ENCODE measurements at places on chromosomes 5 and 9.

DNA sequence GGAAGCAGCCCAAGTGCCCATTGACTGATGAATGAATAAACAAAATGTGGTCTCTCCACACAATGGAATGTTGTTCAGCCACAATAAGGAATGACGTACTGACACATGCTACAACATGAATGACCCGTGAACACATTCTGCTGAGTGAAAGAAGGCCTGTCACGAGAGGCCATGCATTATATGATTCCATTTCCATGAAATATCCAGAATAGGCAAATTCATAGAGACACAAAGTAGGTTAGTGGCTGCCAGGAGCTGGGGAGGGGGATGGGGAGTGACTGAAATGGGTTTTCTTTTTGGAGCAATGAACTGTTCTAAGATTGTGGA, 41.4 kb downstream of the BICD2 start:
- DNase-seq = no peak

- no peak for DNase-seq
Measured at GRCh38 chr5:10580531-10581423, 16.9 kb downstream of the ANKRD33B start.

DNA sequence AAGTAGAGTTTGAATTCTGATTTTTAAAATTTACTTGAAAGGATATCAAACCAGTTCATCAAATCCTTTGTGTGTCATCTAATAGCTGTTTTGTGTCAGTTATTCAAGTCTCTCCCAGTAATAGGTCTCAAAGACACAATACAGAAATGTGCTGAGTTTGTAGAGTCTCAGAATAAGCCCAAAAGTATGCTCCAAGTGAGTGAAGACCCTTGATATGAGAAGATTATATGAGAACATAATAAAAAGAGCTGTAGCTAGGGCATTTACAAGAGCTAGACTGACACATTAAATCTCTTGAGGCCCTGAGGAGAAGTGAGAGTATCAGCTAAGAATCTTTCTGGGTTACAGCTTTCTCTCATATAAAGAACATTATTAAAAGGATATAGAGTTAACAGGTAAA, 721.0 kb upstream of the ARRDC3 start:
- DNase-seq = no peak

DNA sequence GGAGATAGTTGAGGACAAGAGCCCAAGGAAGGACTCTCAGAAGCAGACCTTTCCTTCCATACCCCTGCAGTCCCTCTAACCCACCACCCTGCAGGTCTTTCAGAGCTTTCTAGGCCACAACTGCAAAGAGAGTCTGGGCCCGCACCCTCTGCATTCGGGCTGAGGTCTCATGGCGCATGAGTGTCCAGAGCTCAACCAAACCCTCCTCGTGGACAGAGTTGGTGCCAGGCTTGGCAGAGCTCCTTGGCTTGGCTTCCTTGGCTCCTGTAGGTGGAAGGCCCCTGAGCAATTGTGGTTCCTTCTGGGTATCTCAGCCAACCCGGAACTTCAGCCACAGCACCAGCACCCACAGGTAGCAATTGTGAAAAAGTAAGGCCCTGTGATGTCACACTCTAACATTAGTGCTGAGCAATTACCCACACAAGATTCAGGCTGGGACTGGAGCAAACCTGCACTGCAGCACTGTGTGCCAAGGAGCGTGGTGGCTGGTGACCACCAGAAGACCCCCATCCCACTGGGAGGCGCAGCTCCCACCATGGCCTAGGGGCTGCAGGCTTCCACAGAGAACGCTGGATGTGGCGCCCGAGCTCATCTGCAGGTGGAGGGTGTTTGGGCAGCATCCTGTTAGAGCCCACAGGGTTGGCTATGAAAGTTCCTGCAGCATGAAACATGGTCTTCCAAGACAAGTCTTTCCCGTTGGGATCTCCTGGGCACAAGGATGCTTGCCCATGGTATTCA, 38.8 kb downstream of the FOXI1 start:
- DNase-seq = no peak

DNA sequence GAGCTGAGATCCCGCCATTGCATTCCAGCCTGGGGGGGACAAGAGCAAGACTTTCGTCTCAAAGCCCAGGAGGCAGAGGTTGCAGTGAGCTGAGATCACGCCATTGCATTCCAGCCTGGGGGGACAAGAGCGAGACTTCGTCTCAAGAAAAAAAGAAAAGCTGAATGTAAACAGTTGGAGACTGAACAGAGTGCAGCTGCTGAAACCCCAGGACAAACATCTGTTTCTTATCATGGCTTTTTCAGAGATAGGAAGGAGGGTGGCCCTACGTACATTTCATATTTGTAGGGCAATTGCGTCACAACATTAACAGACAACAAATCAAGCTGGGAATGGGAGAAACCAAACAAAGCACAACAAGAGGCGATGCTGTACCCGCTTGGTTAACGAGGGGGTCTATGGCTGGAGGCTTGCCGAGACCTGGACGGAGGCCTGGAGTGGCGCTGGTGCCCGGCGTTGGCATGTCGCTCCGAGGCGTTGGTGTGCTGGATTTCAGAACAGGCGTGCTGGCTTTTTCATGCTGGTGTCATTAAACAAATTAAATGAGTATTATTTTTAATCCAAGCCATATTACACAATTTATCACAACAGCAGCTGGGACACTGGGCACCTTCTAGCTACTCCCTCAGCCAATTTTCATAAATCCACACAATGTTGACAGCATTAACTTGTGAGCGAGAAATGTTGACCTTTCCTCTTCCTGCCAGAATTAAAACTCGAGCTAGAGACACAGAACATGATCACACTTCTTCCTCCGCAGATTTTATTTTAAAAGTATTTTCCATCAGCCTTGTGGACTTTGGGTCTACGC, 76.1 kb downstream of the TLE1 start:
- DNase-seq = no peak

DNA sequence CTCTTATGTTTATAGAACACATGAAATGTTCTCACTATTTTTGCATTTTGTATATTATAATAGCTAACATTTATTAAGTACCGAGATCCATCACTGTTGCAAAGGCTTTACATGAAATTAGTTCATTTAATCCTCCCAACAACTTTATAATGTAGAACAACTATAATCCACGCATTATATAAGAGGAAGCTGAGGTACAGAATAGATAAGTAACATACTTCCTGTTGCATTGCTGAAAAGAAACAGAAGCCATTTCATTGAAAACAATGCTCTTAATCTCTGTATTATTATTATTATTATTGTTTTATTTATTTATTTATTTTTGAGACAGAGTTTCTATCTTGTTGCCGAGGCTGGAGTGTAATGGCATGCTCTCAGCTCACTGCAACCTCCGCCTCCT, 7.9 kb upstream of the INSYN2B start:
- no peak for DNase-seq

DNA sequence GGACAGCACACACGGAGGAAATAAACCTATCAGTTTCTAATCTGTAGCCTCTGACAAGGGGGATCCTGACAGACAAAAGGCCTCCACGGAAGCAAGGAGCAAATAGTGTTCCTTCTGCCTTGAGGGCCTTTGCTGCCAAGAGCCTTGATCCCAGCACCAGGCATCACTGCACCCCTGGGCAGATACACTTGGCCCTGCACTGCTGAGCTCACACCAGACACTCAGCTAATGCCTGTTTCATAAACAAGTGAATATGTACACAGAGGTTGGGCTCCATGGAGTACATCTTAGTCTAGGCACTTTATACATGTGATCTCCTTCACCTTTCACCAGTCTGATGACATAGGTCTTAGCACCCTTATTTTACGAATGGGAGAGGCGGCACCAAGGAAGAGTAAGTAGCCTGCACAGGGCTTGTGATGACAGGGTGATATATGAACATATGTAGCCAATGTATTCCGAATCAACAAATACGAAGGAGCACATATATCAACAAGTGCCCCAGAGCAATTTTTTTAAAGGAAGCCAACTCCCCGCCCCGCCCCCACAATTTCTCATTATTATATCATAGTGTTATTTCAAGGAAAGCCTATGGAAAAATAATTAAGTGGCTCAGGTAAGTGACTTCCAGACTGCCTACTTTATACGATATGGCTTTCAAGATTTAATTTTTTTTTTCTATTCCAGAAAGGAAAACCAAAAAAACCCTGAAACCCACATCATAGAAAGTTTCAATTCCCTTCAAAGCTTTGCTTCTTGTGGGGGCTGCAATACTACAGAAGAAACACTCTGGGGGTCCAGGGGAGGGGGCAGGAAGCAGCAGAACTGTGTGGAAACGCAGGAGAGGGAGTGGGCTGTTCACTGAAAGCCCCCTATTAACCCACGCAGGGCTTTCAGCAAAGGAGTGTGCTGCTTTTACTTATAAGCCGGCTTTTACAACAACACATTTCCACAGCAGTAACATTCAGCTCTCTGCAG, 32.0 kb downstream of the CDC14B start:
- no peak for DNase-seq

DNA sequence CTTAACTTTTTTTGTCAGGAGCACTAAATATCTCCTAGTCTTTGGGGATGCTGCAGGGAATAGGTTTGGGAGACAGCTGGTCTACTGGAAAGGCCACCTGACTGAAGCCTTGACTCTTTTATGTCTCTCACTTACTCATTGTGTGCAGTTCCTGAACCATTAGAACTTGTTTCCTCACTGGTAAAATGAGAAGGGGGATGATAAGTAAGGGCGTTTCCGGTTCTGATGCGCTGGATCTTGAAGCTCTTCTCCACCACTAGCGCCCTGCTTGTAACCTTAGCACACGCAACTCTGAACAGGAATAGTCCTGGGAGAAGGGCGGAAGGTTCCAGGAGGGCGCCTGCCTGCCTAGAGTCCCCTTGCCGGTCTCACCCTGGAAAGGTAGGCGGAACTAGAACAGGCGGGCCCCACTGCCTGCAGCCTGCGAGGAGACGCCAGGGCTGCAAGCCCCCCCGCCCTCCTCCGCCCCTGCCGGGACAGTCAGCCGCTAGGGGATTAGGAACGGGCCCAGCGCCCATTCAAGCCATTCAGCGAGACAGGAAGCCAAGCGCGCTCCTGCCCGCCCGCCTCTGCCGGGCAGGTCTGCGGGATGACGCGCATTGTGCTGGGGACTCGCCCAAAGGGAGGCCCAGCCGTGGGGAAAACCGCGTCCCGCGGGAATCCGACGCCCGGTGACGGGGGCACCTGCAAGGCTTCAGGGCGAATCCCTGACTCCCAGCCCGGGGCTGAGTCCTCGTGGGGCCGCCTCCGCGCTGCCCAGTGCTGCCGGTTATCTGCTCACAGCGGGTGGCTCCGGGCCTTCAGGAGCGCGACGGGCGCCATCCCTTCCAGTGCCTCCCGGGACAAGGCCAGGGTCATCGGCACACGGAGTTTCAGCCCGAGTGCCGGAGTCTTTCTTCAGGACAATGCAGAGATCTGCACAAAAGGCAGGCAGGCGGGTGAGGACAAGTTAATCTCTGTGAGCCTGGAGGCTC, 44.0 kb upstream of the XPA start:
- DNase-seq = no peak

GRCh38 chr9:105295986-105296385, 51.5 kb downstream of the SLC44A1 start:
- no peak for DNase-seq

- DNase-seq = no peak
Measured at GRCh38 chr5:5751987-5752386, 329.5 kb downstream of the ICE1 start.

GRCh38 chr9:76037587-76038225, 147.2 kb downstream of the PCSK5 start:
- DNase-seq = peak; percentile 32

GRCh38 chr5:136810261-136810801, 445.0 kb upstream of the TRPC7 start:
- no peak for DNase-seq

- no peak for DNase-seq
Measured at GRCh38 chr5:160268121-160268520, 38.8 kb downstream of the FABP6 start.

DNA sequence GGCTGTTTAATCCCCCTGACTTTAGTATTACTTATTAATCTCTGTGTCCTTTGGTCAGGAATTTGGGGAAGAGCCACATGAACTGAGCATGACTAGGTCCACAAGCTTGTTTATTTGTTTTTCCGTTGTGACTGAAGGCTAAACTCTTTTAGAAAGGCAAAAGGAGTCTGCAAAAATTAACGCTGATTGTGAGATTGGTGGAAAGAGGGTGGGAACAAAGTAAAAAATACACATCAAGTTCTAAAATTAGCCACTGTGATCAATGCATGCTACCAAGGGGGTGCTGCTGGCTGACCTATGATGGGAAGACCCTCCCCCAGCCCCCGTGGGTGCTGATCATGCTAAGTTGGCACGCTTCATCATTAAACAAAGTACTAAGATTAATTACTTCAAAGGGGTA, 356.8 kb downstream of the ADGRV1 start:
- no peak for DNase-seq

DNA sequence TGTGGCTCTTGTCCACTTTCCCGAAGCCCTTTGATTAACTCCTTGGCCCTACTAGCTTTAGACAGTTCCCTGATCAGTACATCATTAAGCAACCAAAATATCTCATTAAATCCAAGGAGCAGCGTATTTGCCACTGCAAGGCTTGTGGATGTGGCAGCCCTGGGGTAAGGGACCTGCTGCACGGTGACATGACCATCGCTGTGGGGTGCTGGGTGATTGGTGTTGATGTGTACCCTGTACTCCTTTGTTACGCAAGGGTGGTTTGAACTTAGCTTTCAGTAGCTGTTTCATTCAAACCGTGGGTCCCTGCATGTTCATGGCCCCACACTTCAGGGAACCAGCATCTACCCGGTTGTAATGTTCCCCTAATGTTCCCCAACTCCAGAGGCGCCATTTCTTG, 41.0 kb downstream of the OTULIN start:
- no peak for DNase-seq

DNA sequence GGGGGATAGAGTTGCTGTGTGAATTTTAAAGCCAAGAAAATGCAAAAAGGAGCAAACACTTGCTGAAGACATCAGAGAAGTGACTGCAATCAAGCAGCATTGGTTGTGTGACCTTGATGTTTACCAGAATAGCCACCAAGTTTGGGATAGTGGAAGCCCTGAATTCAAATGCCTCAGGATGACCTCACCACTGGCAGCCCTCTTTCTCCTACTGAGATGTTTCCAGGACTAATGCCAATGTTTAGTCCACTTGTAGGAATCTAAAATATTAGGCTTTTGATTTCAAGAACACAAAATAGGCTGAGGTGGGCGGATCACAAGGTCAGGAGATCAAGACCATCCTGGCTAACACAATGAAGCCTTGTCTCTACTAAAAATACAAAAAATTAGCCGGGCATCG, 112.2 kb upstream of the NUDT12 start:
- DNase-seq = no peak

- peak; percentile 62 for DNase-seq
Measured at GRCh38 chr5:33840927-33841547, 50.8 kb downstream of the ADAMTS12 start.

- no peak for DNase-seq
Measured at GRCh38 chr5:109584986-109585599, 104.6 kb upstream of the MAN2A1 start.

- DNase-seq = no peak
Measured at GRCh38 chr5:98163796-98164493, 609.5 kb upstream of the RGMB start.

DNA sequence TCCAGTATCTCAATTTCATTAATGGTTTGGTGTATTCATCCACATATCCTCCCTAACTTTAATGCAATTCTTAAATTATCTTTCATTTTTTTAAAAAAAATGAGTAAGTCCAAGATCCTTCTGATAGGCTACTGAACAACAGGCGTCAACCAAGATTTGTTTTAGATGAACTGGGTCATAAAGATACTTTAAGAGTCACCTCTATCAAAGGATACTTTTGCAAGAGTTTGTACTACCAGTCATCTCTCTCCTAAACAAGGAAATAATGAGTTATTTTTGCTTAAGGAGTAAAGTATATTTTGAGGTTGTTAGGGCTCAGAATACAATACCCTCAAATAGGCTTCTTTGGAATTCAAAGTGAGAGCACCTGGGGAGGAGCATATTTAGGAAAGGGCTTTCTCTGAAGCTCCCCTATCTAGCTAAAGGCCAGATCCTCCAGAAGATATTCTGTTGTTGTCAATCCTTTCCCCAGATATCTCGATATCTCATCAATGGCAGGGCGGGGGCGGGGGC, 25.8 kb downstream of the HAVCR1 start:
- no peak for DNase-seq

Data from MV-4-11 (cell line).